ENCODE measurements at places on chromosomes 5 and 9.

DNA sequence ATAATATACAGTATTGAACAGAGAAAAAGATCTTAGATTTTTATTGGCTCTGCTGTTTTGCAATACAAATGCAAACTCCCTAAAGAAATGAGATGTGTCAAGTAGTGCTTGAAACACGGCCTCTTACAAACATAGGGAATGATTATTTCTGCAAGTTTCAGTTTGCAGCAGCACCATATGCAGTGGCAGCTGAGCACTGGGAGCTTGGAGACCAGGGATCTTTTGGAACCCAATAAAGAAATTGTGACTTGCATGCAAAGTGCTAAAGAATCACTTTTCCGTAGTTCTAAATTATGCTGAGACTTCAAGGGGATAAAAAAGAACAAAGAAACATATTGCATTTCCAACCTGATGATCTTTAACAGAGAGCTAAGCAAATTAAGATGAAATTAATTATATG lies 674.6 kb upstream of the ZNF608 start:
- DNase-seq: no peak

- no peak for DNase-seq
These were observed 12.6 kb upstream of the MLLT3 start for GRCh38 chr9:20634895-20635294.

DNA sequence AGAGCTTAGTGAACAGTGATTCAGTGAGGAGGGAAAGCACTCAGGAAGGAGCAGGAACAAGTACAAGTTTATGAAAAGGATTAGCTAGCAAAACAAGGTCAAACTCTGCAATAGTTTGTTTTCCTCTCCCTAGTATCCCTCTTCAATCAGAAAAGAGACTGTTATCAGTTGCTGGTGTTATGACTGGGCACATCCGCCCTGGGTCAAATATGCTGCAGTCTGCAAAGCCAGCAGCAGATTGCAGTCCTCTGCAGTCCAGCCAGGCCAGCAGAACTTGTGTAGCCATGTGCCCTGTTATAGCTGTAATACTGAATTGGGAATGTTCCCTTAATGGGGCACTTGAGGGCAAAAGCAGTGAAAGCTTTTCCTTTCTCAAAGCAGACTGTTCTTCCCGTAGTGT lies 12.0 kb downstream of the PCDHAC2 start:
- DNase-seq: no peak

DNA sequence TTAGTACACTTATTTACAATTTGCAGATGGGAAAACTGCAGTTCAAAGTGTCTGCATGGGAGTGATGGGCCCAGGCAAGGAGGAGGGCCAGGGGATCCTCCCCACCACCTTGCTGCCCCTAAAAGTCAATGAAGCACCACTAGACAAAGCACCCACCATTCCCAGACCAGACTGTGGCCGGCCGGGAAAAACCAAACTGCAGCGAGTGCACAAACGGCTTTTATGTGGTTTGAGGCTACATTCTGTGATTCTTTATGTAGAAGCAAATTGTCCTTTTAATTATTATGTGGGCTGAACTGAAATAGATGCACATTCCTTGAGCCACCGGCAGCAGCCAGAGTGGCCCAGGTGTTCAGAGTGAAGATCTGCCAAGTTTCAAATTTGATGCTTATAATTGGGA lies 585.3 kb upstream of the KLF4 start:
- no peak for DNase-seq

DNA sequence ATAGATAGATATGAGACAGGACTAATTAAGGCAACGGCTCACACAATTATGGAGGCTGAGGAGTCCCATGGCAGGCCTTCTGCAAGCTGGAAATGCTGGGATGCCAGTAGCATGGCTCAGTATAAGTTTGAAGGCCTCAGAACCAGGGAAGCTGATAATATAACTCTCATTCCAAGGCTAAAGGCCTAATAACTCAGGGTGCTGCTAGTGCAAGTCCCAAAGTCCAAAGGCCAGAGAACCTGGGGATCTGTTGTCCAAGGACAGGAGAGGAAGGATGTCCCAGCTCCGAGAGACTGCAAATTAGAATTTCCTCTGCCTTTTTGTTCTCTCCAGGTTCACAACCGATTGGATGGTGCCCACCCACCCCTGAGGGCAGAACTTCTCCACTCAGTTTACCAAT lies 114.5 kb downstream of the SV2C start:
- DNase-seq: no peak

DNA sequence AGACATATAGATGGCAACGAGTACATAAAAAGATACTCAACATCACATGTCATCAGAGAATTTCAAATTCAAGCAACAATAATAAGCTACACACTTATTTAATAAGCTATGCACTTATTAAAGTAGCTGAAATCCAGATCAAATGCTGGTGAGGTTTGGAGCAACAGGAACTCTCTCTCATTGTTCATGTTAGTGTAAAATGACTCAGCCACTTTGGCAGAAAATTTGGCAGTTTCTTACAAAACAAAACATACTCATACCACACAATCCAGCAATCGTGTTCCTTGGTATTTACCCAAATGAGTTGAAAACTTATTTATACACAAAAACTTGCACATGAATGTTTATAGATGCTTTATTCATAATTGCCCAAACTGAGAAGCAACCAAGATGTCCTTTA lies 131.5 kb upstream of the NFIL3 start:
- peak; percentile 30 for DNase-seq

GRCh38 chr5:111706345-111706744 lies 50.6 kb downstream of the NREP start:
- no peak for DNase-seq

GRCh38 chr5:116472274-116472673 lies 102.3 kb downstream of the SEMA6A start:
- DNase-seq: no peak

DNA sequence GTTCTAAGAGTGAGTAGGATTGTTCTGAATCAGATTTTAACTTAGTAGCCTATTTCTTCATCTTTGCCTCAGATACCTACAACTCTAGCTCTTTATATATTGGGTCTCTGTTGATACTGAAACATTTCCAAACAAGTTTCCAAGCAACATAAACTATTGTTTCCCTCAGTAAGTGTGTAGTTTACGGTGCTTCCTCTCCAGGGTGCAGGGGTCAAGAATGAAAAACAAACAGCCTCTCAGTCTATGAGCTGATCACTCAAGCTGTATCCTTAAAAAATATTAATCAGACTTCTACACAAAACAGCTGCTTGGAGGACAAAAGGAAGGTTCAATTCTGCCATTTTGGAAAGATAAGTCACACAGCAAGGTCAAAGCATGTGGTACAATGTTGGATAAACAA lies 75.0 kb downstream of the ADAMTS12 start:
- no peak for DNase-seq

DNA sequence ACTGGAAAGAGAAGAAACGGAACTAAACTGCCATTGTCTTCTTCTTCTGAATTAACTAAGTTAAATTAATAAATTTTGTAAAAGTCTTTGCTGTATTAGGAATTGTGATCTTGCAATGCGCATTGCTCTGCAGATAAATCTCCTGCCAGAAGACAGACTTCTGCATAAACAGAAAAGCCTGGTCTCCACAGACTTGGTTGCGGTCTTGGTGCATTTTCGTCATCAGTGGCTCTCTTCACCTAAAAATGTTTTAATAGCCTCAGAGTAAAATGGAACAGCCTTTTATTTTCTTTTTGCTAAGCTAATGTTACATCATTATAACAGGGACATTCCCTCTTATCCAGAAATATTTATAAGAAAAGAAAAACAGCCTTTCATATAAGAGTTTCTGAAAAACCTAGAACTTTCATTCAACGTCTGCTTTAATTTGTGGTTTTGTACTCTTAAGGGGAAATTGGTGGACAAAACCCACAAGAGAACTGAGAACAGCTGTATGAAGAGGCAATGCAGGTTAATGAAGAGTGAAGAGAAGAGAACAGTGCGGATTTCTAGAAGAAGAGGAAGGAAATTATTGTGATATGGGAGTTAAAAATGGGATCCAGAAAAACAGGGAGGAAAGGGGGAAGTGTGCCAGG lies 10.1 kb downstream of the IFNA5 start:
- no peak for DNase-seq

GRCh38 chr9:135108831-135109510 lies 21.5 kb downstream of the OLFM1 start:
- DNase-seq: no peak

- no peak for DNase-seq
These were observed 118.7 kb downstream of the TENT4A start for GRCh38 chr5:6831678-6832671.

- peak; percentile 79 for DNase-seq
These were observed at the start of gene BASP1 for GRCh38 chr5:17217493-17218352. BASP1 (plus strand) TSS chr5:17217631; CDS start chr5:17275217, 57,586 bp downstream.

DNA sequence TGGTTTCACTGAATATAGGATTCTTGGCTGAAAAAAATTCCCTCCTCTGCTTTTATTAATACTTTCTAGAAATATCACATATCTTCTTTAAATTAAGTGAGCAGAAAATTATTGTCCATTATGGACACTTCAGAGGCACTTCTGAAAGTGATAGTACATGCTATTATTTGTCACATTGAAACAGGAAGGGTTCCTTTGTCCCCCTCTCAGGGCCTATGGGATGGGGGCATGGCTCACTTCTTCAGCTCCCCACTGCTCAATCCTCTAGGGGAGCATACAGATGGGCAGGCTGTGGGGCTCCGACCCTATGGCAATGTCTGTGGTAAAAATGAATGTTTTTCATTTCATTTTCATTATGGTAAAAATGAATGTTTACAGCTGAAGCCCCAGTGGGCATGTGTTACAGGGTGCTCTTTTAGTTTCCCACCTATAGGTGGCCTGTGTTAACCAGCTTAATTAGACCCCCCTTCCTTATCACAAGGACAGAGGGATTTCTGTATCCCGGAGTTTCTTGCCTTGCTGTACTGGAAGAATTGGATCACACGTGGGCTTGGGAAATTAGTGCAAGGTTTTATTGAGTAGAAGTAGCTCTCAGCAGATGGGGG lies 1225.2 kb downstream of the PTPRD start:
- DNase-seq: no peak

- DNase-seq: no peak
These were observed 106.1 kb upstream of the C9orf72 start for GRCh38 chr9:27679338-27679737.

DNA sequence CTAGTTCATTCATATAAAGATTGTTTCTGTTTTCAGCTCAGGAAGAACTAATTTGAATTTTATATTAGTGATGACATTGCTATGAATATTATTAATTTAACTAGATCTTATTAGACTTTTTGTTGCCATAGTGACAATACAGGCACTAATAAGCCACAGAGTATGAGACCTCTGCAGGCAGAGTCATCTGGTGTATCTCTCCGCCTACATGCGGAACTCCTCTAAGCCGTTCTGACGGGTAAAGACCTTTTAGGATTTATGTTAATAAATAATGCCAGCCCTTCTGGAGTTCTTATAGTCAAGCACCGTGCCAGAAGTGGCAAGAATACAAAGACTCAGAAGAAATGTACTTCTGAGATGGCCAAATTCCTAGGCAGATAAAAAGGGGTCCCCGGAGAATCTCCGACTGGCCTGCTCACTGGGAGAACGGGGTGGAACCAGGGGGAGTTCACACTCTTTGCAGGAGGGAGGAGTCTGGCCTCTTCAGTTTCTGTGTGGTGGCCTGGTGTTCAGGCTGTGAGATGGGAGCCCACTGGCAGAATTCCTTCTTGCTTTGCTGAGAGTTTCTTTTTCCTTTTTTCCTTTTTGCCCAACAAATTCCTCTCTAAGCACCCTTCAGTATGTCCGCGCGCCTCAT lies 85.1 kb upstream of the IL12B start:
- peak; percentile 79 for DNase-seq

DNA sequence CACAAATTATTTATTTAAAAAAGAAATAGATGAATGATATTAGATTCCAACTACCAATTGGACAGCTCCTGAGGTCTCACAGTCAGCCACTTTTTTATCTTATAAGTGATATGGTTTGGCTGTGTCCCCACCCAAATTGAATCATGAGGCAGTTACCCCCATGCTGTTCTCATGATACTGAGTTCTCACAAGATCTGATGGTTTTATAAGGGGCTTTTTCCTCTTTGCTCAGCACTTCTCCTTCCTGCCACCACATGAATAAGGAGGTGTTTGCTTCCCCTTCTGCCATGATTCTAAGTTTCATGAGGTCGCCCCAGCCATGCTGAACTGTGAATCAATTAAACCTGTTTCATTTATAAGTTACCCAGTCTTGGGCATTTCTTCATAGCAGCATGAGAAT lies 12.9 kb downstream of the NLN start:
- DNase-seq: no peak

GRCh38 chr5:143355710-143356109 lies 47.8 kb downstream of the NR3C1 start:
- peak; percentile 97 for DNase-seq

DNA sequence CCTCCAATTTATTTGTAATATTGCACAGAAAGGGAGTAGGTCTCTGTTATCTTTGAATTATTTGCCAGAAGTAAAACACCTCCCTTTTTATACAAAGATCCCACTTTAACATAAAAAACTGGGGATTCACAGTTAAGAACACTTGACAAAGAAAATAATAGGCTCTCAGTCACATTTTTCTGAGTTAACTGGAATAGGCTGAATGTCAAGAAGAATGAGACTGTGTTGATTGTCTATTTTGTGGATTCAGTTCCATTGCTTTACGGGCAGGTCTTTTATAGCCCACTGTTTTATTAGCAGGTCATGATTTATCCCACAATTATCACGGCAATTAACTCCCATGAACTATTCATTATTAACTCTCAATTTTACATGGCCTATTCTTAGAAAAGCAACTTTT lies 427.4 kb downstream of the CTNND2 start:
- DNase-seq: no peak

- peak; percentile 54 for DNase-seq
These were observed 2.9 kb downstream of the UNC13B start for GRCh38 chr9:35164711-35165110.

DNA sequence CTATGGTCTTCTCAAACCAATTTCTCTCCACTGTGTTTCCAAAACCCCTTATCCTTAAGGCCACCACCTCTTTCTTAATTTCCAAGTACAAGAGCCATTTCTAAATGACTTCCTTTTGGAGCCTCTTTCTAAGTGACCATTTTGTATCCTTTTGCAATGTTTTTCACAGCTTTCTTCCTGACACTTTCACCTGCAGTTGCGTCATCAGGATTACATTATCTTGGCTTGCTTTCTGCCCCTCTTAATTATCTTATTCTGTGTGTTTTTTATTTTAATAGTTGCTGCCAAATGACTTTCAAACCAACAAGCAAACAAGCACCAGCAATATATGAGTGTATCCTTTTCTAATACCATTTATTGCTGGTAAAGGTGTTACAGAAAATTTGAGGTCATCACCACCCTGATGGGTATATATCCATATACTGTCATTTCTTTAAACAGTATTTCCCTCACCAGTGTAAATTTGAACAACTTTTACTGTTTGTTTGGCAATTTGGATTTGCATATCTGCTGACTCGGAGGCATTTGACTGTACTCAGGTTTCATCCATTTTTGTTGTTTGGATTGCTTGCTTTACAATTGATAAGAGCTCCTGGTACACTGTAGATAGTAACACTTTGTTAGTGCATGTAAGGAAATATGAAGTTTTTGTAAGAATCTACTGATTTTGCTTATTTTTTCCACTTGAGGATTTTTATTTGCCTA lies 5.4 kb upstream of the ANXA1 start:
- DNase-seq: no peak

GRCh38 chr5:15693933-15694332 lies 194.0 kb downstream of the FBXL7 start:
- no peak for DNase-seq

Data from amniotic epithelial cell (primary cell).